Ammon's horn (tissue), 1 donor: ENCODE measurements at places on chromosomes 3 and 15.

DNA sequence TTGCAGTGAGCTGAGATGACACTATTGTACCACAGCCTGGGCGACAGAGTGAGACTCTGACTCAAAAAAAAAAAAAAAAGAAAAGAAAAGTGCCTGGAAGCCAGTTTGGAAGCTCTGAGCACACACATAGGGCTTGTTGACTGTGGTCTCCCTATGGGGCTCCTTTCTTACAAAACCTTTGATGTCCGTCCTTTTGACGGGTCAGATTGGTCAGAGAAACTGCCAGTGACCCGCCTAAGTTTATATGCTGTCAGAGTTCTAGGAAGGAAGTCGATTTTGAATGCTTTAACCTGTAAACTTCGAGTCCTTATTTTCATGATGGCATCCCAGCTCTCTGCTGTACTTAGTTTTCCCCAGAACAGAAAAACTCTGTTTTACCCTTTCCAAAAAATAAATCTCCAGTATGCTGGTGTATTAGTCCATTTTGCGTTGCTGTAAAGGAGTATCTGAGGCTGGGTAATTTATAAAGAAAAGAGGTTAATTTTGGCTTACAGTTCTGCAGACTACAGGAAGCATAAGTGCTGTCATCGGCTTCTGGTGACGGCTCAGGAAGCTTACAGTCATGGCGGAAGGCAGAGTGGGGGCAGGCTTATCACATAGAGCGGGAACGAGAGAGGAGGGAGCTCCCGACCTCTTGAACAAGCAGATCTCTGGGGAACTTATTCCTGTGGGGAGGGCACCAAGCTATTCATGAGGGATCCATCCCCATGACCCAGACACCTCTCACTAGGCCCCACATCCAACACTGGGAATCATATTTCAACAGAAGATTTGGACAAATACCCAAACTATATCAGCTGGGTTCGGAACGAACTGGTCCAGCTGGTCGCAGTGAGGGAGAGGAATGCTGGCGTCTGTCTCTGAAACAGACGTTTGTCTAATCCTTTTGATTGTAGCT, 72.3 kb downstream of the LMLN start:
- DNase-seq = no peak

GRCh38 chr15:51706291-51706690, 25.0 kb downstream of the SCG3 start:
- DNase-seq = no peak

DNA sequence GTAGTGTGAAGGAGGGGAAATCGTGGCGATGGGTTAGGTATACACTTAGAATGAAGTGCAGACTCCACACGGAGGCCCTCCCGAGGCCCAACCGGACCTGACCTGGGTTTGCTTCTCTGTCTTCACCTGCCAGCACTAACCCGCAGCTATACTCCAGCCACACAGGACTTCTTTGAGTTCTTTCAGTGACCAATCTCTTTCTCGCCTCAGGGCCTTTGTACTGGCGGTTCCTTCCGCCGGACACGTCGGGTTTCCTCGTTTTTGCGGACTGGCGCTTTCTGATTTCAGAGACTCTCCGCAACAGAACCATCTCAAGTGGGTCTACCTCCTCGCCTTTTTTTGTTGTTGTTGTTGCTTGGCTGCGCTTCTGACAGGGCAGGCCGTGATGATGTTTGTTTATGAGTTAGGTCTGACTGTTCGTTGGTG, at the start of gene NEIL1:
NEIL1 (plus strand) TSS at position 244 of the 426 bp plus-strand sequence. CDS start 1,867 bp downstream, outside the sequence.
- DNase-seq = no peak

DNA sequence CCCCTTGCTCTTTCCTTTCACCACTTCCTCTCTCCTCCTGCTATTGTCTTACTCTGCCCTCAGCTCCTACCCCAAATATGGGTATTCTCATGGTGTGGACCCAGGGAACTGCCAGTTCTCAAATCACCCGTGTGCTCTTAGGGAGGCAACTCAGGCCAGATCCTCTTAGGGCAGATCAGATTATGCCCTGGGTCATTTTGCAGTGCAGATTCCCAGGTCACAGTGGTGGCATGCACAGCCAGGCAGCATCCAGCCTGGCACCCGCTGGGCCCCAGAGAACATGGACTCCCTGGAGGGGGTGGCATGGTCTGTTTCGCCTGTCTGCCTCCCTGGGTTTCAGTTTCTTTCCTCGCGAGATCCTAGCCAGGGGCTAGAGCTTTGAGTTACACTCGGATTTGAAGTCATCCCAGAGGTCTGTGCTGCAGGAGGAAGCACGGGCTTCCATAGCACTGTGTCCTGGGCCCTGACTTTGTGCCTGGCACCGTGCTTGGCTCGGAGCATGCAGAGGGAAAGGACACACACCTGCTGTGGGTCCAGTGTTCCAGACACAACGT, 96.1 kb downstream of the TOP2B start:
- no peak for DNase-seq

GRCh38 chr3:156033428-156033827, 87.0 kb upstream of the KCNAB1 start:
- DNase-seq = no peak

- no peak for DNase-seq
Measured at GRCh38 chr3:193389335-193389734, 10.8 kb upstream of the ATP13A5 start.

GRCh38 chr3:59451800-59452746, 402.2 kb upstream of the CFAP20DC start:
- DNase-seq = no peak

GRCh38 chr15:66631616-66632263, 65.9 kb upstream of the LCTL start:
- DNase-seq = no peak

GRCh38 chr15:27846722-27847395, 252.3 kb downstream of the OCA2 start:
- DNase-seq = no peak

GRCh38 chr3:189531271-189531670, 99.9 kb upstream of the TP63 start:
- DNase-seq = no peak

DNA sequence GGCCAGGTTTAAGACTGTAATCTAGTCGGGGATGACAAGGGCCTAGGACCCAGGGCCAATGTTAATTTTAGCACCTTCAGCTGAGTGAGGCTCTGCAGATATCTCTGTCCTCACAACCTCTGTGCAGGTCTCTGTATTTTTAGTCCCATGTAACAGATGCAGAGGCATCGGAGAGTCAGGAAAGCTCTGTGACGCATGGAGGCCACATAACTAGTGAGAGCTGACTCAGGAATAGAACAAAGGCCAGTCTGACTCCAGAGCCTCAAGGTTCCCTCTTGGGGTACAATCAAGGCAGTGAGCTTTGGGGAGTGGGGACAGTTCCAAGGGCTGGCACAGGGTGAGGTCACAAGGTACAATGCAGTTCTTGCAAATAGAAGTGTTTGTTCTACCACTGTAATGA, 31.0 kb downstream of the FSTL1 start:
- DNase-seq = no peak

GRCh38 chr3:190722181-190722905, 140.2 kb downstream of the GMNC start:
- no peak for DNase-seq

DNA sequence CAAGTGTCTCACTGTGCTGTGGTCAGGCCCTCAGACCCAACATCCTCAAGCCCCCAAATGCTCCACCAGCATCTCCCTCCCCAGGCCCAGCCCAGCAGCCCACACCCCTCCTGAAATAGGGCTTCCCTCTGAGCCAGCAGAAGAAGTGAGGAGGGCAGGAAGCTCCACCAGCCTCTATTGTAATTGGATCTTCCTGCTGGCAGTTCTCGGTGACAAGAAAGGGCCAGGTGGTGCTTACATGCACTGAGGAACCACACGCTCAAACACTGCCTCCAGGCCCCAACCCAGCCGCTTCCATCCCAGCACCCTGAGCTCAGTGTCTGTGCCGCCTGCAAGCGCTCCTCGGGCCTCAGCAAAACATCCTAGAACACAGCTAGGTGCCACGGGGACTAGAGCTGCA, 96.7 kb downstream of the ATP10A start:
- no peak for DNase-seq

DNA sequence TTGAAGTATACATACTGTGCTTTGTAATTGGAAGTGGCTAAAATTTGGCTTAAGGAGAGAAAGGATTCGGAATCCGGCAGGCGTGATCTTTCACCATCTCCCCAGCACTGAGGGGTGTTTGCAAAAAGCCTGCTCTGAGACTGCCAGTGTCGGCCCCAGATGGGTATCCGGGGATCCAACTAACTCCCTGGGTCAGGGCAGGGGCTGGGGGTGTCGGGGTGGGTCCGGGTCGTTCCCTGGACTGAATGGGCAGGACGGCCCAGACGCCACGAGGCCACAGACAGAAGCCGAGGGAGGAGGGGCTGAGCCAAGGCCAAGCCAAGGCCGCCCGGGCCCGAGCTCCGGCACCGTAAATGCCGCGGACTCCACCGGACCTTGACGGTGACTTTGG, 349 bp downstream of the PPIB start:
- DNase-seq = no peak

- no peak for DNase-seq
Measured at GRCh38 chr3:74842649-74843048, 228.2 kb upstream of the CNTN3 start.

GRCh38 chr15:57403566-57404325, 27.4 kb downstream of the CGNL1 start:
- no peak for DNase-seq

GRCh38 chr15:55736756-55737155, 6.2 kb downstream of the PRTG start:
- no peak for DNase-seq

- DNase-seq = no peak
Measured at GRCh38 chr3:78912259-78912658, 855.5 kb downstream of the ROBO1 start.

DNA sequence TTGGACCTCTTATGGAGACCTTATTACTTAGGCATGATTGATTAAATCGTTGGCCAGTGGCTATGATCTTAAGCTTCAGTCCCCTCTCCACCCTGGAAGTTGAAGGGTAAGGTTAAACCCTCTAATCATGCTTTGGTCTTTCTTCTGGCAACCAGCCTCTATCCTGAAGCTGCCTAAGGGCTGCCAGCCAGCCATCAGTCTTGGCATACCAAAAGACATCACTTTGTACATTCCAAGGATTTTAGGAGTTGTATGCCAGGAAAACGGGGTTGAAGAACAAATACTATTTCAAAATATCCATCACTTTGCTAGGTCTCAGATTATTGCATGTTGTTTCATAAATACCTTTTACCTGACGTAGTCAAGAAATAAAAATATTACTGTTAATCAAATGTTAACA, 28.9 kb downstream of the UBE2E2 start:
- DNase-seq = no peak

DNA sequence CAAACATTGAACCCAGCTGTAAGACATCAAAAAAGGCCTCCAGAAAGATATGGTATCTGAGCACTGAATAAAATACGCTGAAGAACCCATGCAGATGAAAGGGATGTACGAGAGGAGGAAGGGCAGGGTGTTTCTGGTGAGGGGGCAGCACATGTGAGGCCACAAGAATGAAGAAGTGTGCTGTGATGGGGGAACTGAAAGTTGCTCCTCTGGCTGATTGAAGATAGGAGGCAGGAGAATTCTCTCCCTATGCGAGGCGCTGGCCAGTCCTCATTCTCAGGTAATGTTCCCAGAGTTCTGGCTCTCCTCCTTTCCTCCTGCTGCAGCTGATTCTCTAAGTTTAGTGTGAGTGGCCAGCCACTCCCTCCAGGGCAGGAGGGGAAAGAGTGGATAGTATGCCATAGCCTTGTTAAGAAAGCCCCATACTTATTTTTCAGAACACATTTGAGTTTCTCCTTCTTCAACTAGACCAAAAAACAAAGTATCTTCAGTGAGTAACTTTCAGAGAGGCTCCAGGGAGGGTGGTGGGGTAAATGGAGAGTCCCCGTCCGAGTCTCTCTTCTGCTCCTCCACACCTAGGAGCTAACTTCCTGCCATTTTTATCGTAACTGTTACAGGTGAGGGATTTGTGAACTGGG, 26.9 kb upstream of the MYO1E start:
- peak; percentile 69 for DNase-seq

GRCh38 chr3:124383846-124384466, 346.3 kb upstream of the UMPS start:
- DNase-seq = no peak

DNA sequence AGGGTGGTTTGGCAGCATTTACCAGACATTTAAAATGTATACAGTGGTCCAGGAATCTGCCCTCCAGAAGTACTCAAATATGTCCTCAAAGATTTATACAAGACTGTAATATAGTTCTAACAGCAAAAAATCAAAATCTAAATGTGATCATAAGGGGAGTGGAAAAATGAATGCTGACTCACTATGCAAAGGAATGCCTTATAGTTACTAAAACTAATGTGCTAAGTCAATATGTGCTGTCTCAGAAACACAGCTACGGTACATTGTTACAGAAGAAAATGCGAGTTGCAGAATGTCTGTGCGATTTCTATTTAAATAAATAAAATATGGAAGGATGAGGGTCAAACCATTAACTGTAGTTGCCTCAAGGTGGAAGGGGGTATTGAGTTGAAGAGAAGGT, 230.1 kb upstream of the UBE2E1 start:
- no peak for DNase-seq

DNA sequence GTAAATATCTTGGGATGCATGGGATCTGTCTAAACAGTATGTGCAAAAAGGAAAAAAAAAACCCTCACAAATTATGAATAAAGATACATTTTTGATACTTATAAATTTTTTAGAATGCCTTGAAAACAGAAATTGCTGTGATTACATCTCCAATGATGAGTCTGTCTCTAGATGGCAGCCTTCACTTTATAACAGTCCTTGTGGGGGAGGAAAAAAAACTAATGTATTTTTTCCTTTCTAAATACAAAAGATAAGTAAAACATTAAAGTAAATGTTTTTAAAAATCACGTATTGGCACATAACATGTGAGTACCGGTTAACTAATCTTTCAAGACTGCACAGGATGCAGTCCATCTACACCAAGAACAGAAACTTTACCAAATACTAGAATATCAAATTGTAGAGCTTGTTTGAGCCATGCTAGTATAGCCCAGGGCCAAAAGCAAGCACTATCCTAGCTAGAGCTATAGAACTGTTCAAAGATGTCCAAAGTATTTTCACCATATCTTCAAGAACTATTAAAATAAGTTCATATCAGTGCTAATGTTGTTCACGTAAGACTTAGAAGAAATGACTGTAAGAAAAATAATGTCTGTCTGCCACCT, 206.4 kb downstream of the STAG1 start:
- DNase-seq = peak; percentile 57

- DNase-seq = no peak
Measured at GRCh38 chr15:81291916-81292522, 31.9 kb downstream of the STARD5 start.

- peak; percentile 51 for DNase-seq
Measured at GRCh38 chr3:108103886-108104797, 13.3 kb upstream of the CD47 start.

- no peak for DNase-seq
Measured at GRCh38 chr3:115885621-115886020, 262.3 kb downstream of the GAP43 start.

DNA sequence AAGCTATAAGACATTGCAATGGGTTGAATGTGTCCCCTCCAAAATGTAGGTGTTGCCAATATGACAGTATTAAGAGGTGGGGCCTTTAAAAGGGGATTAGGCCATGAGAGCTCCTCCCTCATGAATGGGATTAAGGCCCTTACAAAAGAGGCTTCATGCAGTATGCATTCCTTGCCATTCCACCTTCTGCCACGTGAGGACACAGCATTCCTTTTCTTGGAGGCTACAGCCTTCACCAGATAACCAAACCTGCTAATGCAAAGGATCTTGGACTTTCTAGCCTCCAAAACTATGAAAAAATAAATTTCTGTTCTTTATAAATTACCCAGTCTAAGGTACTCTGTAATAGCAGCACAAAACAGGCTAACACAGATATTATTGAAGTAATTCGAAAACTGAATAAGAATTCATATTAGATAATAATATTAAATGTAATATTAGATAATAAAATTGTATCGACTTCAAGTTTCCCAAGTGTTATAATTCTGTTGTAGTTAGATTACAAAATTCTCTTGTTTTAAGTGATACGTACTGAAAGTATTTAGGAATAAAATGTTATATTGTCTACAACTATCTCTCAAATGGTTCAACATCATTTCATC, 29.4 kb upstream of the ATP8B4 start:
- DNase-seq = no peak
